ENCODE measurements at places on chromosomes 7 and 10.
A peak's percentile ranks its signal among the peaks of the same experiment; 100 is the strongest.

- no peak for DNase-seq
These were observed 340.8 kb downstream of the SUGCT start for GRCh38 chr7:40475681-40475982.

- DNase-seq = no peak
These were observed 20.6 kb downstream of the SEPHS1 start for GRCh38 chr10:13327534-13327933.

- DNase-seq = peak; percentile 65
These were observed 98.8 kb downstream of the CHST15 start for GRCh38 chr10:123994417-123995081.

- no peak for DNase-seq
These were observed 8.0 kb downstream of the EVX1 start for GRCh38 chr7:27250557-27251070.

DNA sequence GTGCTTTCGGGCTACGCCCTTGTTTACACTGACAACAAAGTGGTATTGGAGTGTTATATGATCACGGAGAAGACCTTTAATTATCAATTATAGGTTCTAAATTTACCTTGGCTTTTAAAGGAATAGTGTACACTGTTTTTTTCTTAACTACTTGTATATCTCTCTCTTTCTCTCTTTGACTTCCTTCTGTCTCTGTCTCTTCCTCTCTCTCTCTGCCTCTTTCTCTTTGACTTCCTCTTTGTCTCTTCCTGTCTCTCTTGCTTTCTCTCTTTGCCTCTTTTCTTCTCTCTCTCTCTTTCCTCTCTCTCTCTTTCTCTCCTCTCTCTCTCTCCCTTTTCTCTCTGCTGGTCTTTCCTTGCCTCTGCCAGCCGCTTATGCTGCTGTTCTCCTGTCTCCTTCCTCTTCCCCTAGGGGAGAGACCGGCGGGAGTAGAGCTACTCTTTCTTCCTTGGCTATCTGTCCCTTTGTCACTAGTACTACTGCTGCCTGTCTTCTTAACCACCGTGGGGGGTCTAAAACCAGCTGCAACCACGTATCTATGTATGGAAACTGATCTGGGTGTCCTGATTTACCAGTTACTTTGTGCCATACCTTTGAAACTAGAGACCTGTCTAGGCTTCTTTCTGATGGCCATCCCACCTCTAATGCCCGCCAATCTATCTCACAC lies 36.9 kb upstream of the GSDME start:
- DNase-seq = no peak

DNA sequence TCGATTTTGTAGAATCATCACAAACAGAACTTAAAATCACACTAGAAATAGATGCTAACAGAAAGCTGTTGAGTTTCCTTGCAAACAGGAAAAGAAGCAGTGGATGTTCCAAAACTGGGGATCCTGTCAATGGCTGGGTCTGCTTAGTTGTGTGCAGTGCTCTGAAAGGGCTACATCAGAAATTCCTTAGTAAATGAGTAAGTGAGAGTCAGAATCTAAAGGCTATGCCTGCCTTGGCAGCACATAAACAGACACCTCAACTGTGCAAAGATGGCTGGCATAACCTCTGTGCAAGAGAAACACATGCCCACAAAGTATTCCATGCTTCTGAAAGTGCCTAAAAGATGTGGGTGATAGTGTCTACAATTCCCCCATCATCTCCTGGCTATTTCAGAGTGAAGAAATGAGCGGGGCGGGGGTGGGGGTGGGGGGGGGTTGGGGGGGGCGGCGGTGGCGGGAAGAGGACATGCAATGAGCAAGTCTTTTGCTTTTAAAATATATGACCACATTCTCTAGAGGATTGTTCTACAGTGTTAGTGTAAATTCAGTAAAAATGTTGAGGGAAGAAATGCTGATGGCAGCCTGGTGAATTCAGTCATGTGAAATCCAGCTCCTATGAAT lies 138.1 kb upstream of the LAMB4 start:
- no peak for DNase-seq

DNA sequence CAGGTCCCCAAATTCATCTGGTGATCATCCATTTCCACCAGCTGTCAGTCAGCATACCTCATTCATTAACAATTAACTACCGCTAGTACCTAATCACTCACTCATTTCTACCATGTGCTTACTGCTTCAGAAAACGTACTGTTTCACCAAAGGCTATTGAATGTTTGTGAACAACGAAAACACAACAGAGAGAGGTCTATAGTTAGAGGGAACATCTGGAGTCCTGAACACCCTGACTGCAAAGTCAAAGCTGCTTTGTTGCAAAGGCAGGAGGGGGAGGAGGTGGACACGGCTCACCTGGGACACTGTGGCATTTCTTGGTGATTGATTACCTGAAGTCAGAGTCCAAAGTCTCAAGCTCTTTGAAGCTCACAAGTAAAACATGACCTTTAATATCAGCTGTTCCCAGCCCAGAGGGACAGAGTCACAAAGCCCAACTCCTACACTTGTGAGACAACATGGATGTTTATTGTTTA lies 342.3 kb upstream of the ADARB2 start:
- no peak for DNase-seq

DNA sequence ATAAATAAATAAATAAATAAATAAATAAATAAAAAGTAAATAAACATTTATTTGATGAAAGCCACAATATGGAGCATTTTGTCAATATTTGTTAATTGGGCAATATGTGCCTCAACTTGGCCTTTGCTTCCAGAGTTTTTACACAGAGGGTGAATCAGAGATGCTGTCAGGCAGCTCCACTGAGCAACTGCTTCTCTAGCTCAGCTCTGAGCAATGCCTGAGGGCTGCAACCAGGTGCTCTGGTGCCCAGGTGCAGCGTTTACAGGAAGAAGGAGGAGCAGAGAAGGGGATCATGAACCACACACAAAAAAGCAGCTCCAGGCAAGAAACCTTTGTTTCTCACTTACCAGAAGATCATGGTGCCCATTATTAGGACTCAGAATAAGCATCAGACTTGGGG lies 876.2 kb upstream of the AUTS2 start:
- DNase-seq = no peak

- no peak for DNase-seq
These were observed 23.4 kb downstream of the MAD1L1 start for GRCh38 chr7:2209146-2209960.

- DNase-seq = no peak
These were observed 11.2 kb downstream of the ZFYVE27 start for GRCh38 chr10:97748116-97748515.

GRCh38 chr10:71309919-71310318 lies 9.1 kb upstream of the SLC29A3 start:
- DNase-seq = no peak

DNA sequence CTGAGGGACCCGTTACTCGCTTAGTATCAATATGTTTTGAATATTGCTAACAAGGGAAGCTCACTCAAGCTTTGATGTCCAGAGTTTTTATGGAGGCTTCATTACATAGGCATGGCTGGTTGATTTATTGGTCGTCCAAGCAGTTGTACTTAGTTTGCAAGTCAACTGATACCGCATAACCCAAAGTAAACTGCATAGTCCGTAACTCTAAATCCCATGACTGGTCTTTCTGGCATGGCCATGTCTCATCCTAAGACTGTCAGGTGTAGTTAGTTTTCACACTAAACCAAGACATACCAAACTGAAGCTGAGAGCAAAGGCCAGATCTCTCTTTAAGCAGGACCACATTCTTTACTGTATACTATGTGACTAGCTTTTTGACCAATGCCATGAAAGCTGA lies 397.9 kb downstream of the TFEC start:
- DNase-seq = no peak

- DNase-seq = no peak
These were observed 61.7 kb upstream of the C1QL3 start for GRCh38 chr10:16583382-16583781.

DNA sequence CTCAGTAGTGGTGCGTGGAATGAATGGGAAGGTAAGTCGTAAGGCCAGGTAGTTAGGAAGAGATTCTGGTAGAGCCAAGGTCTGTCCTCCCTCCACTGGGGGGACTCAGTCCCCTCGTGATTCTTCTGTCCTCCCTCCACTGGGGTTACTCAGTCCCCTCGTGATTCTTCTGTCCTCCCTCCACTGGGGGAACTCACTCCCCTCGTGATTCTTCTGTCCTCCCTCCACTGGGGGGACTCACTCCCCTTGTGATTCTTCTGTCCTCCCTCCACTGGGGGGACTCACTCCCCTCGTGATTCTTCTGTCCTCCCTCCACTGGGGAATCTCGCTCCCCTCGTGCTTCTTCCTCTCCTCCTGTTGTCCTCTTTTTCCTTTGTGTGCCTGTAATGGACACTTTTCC lies 125.1 kb downstream of the CELF2 start:
- no peak for DNase-seq

GRCh38 chr10:53361281-53361680 lies 588.7 kb upstream of the MBL2 start:
- DNase-seq = no peak

DNA sequence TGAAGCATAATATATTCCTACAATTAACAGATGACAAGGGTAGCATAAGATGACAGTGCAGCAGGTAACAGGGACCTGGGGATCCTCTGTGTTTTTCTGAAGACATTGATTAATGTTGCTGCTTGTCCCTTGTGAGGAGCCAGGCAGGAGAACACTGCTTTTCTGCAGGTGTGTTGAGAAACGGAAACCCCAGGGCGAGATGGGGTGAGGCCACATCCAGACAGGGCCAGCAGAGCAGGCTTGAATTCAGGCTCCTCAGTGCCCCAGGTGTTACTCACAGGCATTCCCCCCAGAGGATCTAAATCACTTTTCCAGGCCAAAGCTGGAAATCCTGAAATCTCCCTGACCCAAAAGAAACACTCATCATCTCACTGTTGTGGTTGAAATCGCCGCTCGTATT lies 105.3 kb downstream of the CCDC3 start:
- no peak for DNase-seq

- no peak for DNase-seq
These were observed 332.7 kb upstream of the LRGUK start for GRCh38 chr7:133794479-133794878.

GRCh38 chr10:86649471-86650150 lies 4.7 kb upstream of the OPN4 start:
- no peak for DNase-seq

Measured in stimulated activated naive CD4-positive, alpha-beta T cell treated with Interleukin-2 at 50 U/mL for 16 hours (primary cell).